ENCODE measurements at places on chromosomes 5 and 9. TPM values are rescaled to one million over a fixed set of nuclear protein-coding genes. Genes with fewer than 3 reads are reported as not detected.

SLCO4C1 gene
- total RNA-seq: not detected

NEURL1B gene
- total RNA-seq: 1.6 TPM

F2RL1 gene
- 21.9 TPM for total RNA-seq

DOK3 gene
- total RNA-seq: 5.3 TPM

ITGA2 gene
- total RNA-seq: 53.2 TPM

PRKACG gene
- not detected for total RNA-seq

MARCOL gene
- total RNA-seq: not detected

BTNL3 gene
- total RNA-seq: not detected

SLC1A3 gene
- total RNA-seq: 0.44 TPM

CORO2A gene
- 0.30 TPM for total RNA-seq

C5orf46 gene
- total RNA-seq: not detected

MEF2C gene
- 58.3 TPM for total RNA-seq

Data from endothelial cell of umbilical vein (primary cell).